ENCODE measurements at places on chromosomes 3 and 15.

GRCh38 chr3:189787632-189788031, 156.4 kb downstream of the TP63 start:
- DNase-seq, result no peak

DNA sequence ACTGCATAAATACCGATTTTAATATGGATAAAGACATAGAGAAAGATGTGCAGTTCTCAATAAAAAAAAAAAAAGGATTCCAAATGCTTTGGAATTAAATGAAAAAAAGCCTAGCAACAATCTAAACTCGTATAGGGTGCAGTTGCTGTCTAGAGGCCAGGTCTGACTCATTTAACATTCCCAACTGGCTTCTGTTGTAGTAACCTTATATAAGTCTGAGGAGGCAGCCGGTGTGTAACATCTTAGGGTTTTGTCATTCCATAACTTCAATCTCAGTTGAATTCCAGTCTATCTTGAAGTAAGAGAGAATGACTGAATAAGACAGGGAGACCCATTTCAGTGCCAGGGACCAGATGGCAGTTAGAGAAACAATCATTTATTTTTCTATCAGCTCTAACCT, 6.5 kb downstream of the PDCD10 start:
- no peak for DNase-seq

DNA sequence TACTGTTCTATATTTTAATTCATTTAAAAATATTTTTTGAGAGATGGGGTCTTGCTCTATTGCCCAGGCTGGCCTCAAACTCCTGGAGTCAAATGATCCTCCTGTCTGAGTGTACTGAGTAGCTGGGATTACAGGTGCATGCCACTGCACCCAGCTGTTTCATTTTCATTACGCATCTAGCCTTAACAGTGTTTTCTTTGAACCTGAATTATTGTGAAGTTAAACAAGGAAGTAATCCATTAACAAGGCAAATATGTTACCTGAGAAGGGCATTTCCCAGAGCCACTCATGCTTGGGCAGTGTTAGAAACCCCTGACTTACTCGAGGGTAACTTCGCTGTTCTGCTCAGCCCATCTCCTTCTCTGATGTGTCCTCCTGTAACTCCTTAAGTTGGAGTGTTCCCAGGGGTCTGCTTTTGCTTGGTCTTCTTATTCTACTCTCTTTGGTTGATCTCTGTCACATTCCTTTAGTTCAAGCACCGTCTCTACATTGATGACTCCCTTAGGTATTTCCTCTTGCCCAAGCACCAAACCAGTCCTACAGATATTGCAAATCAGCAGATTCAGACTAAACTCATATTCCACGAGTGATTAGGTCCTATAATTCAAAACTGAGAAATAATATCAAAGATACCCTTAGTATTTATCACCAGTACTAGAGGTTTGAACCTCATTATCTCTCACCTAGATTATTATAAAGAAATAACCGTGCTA, 107.9 kb downstream of the STAC start:
- DNase-seq, result no peak

DNA sequence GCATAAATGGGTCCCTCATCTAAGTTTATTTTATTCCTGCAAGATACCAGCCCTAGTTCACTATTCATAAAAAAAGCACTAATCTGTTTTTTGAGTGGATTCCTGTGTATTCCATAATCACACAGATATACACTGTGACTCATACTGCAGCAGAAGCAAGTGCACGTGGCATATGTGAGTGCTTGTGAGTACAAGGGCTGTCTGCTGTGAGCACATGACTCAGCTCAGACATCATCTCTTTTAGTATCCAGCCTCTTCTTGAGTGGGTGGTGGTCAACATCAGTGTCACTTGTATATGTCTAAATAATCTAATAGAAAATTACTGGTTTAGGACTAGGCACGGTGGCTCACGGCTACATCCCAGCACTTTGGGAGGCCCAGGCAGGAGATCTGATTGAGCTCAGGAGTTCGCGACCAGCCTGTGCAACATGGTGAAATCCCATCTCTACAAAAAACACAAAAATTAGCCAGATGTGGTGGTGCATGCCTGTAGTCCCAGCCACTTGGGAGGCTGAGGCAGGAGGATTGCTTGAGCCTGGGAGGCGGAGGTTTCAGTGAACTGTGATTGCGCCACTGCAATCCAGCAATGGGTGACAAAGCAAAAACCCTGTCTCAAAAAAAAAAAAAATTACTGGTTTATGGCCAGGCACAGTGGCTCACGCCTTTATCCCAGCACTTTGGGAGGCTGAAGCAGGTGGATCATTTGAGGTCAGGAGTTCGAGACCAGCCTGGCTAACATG, 49.8 kb downstream of the NIPA2 start:
- no peak for DNase-seq

DNA sequence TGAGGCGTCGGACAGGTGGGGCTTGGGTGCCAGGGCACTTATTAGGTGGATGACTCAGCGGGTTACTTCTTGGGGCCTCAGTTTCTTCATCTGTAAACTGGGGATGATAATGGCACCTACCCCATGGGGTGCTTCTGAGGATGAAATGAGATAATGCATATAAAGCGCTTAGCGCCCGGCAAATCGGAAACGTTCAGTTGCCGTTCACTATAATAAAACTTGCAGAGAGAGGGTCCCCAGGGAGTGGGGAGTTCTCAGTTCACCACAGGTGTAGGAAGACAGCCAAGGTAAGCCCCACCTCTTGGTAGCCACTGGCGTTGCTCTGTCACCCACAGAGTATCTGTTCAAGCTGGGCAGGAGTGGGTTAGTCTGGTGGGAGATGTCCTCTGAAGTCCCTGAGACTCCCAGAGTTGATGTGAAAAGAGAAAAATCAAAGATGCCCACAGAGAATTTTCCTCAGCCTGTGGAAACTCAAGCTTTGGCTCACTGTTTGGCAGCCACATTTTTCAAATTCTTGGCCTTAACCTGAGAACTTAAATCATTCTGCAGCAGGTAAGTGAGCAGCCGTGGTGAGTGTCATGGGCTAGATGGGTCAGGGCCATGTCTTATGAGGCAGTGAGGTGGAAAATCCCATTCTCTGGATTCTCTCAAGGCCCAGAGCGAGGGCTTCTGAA, 221.5 kb upstream of the BHLHE40 start:
- DNase-seq, result no peak

GRCh38 chr3:161489395-161489794, 7.2 kb upstream of the OTOL1 start:
- DNase-seq, result no peak

- peak; percentile 95 for DNase-seq
Measured at GRCh38 chr15:64989416-64990167, at the start of gene SPG21. Gene SPG21, minus strand, starts transcription at chr15:64989914. Its CDS starts 6,345 bp downstream, at chr15:64983569.

GRCh38 chr15:23762026-23762425, 74.9 kb upstream of the NDN start:
- DNase-seq, result no peak

DNA sequence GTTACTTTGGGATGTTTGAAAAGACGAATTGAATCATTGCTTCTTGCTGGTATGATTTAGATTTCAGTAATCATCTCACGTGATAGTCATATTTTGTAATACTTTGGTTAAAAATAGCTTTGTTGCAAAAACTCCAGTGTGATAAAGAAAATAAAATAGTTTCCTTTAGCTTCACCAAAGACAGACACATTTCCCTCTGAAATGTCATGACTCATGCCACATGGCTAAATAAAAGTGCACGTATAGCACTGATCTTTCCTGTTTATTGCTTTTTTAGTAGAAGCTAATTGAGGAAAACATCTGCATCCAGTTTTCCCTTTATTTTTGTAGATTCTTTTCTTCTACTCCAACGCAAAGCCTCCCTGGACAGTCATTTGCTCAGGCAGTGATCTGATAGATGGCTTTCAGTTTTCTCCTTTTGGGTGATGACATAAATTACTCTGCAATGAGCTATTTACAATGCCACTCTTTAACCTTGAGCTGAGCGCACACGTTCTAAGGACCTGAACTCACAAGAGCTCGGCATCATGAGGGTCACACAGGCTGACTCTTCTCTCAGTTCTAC, 84.9 kb downstream of the ARNT2 start:
- no peak for DNase-seq

All from ascending aorta (tissue), 2 donors.